GM23248 (cell line): ENCODE measurements at places on chromosomes 2 and 18.

GRCh38 chr2:74856004-74856578 is 22.2 kb downstream of the HK2 start:
- no peak for DNase-seq

DNA sequence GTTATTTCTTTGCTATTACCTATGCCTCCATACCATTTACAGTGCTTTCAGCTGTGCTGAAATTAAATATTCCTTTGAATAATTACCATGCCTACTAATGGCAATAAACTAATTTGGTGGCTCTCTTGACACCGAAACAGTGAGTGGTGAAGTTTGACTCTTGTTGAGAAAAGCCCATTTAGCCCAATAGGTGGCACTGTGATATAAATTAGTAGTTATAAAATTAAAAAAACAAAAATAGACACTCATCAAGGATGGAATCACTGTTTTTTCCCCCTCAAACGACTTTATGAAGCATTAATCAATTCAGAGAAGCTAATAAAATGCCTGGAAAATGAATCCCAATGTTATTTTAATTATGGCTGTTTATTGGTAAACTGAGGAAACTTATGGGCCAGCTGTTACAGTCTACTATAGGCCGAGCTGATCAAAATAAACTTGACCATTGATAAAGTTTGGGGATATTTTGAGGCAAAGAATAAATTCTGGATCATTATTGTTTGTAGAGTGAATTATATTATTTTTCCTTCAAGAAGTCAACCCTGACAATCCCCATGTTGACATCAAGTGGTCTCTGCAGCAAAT is 339.6 kb downstream of the TRIB2 start:
- peak; percentile 43 for DNase-seq

DNA sequence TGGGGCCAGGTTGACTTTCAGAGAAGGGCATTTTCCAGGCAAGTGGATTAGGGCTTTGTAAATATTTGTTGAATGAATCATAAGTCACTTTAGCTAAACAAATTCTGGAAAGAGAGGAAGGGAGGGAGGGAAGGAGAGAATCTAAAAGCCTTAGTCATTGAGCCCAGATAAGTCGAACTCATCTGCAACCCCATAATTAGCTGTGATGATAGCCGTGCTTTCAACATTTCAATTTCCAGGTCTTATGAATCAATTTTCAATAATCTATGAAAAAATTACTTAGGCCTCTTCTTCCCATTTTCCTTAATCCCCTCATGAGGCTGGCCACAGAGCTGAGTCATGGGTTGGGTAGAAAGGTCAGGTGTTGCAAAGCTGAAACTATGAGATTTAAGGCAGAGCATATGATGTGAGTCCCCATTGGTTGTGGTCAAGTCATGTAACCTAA is 111.9 kb upstream of the MAPRE2 start:
- DNase-seq = peak; percentile 66

- peak; percentile 94 for DNase-seq
These were observed 4.6 kb downstream of the MBP start for GRCh38 chr18:77127769-77128671.
